ENCODE measurements at places on chromosomes 4 and X.

DNA sequence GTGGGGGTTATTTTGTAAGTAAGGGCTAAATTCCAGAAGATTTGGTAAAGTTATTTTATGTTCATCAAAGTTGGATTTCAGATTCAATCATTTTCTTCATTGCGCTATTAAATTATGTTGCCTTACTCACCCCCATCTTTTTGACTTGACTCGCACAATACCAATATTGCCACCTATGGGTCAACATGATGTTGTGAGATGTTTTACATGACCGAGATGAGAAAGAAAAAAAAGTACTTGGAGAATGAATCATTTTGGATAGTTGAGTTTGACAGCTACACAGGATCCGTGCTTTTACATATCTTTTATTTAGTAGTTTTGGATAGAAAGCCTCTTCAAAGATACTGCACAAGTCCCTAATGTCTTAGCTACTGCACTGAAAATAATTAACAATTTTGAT, 224.2 kb upstream of the EMCN start:
- no peak for DNase-seq

DNA sequence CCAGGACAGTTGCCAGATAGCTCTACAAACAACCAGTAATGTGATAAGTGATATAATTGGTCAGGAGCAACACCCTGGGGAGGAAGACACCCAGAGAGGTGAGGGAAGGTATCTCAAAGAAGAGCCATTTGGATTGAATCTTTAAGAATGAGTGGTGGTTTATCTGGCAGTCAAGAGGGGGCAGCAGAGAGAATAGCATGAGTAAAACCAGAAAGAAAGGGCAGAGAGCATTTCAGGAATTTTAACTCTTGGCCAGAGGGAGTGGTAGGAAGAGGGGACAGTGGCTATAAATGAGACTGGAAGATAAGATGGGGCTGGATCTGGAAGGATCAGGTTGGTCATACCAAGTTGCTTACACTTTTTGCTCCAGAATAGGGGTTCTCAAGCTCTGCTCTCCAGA, 5.9 kb upstream of the SEPTIN6 start:
- DNase-seq, result no peak

DNA sequence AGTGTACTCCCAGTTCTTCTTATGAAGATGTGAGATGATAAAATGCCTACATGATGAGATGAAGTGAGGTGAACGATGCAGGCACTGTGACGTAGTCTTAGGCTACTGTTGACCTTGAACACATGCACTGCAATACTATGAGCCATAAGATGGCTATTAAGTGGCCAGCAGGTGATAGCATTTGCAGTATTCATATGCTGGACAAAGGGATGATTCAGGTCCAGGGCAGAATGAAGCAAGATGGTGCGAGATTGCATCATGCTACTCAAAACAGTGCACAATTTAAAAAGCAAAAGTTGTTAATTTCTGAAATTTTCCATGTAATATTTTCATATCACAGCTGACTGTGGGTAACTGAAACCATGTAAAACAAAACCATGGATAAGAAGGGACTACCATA, 781.4 kb downstream of the PCDH18 start:
- DNase-seq, result no peak

DNA sequence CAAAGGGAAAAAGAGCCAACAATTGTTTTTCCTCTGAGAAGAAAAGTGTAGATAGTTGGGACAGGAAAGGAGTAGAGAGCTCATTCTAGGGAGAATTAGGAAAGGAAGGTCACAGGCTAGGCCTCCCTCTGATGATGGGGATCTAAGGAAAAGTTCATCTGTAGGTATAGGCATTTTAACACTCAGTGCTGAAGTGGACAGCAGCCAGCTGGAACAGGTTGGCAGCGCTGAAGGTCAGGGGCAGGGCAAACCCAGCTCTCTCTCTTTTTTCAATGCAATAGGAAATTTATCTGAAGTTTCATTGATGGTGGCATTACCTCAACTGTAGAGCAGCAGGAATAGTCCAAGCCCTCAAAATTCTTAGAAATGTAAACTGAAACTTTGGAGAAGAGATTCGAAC, 98.5 kb upstream of the ETNPPL start:
- no peak for DNase-seq

DNA sequence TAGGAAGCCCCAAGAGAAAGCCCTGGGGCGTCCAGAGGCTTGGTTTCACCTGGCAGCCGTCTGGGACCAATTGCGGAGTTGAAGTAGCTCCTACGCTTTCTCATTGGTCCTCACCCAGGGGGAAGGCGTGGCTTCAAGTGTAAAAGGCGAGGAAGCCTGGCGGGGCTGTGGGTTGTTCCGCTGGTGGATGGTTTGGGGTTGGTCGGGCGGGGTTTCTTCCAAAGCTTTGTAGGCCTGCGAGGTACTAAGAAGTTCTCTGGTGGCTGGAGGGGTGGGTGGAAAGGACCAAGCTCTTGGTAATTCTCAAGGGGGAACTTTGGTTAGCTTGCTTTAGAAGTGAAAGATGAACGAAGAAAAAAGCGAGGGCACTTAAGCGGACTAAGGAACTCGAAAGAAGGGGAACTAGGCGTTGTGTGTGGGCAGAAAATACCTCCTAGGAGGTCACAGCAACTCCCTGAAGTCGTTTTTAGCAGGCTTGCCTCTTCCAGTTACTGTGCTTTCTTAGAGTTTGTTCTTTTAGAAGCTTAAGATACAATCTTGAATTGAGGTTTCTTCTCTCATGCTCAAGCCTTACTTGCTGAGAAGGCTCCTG, 36.6 kb downstream of the CCNG2 start:
- no peak for DNase-seq

- DNase-seq, result peak; percentile 10
These were observed 330.3 kb downstream of the PDHA2 start for GRCh38 chr4:96170198-96170597.

- DNase-seq, result no peak
These were observed 577.7 kb upstream of the GALNTL6 start for GRCh38 chr4:171235521-171235920.

- DNase-seq, result no peak
These were observed 31.7 kb upstream of the PRPS1 start for GRCh38 chrX:107596651-107597050.

- no peak for DNase-seq
These were observed 12.0 kb downstream of the BCOR start for GRCh38 chrX:40085714-40086113.

- no peak for DNase-seq
These were observed 90.9 kb upstream of the SRD5A3 start for GRCh38 chr4:55255179-55255578.

DNA sequence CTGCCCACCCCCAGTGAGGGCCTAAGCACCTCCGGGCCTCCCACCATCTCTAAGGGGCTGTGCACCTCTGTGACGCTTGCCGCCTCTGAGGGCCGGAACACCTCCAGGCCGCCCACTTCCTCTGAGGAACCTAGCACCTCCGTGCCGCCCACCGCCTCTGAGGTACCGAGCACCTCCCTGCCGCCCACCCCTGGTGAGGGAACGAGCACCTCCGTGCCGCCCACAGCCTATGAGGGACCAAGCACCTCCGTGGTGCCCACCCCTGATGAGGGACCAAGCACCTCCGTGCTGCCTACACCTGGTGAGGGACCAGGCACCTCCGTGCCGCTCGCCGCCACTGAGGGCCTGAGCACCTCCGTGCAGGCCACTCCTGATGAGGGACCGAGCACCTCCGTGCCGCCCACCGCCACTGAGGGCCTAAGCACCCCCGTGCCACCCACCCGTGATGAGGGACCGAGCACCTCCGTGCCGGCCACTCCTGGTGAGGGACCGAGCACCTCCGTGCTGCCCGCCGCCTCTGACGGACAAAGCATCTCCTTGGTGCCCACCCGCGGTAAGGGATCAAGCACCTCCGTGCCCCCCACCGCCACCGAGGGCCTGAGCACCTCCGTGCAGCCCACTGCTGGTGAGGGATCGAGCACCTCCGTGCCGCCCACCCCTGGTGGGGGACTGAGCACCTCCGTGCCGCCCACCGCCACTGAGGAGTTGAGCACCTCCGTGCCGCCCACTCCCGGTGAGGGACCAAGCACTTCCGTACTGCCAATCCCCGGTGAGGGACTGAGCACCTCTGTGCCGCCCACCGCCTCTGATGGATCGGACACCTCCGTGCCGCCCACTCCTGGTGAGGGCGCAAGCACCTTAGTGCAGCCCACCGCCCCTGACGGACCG, 977 bp downstream of the MAGEE1 start:
- DNase-seq, result peak; percentile 7

DNA sequence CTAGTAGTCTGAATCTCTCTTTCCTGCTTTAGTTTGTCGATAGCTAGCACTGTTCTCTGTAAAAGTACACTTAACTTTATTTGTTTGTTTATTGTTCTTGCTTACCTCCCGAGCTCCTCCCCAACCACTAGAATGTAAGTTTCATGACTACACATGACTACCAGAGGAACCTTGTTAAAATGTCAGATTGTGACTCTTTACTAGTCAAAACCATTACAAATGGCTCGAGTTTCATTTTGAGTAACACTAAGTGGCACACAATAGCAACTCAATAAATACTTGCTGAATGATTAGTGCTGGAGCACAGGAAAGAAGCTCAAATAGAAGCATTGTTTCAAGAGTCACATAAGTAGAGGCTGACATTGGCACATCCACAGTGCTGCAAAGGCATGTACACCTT, 116.1 kb downstream of the MAPK10 start:
- DNase-seq, result no peak

DNA sequence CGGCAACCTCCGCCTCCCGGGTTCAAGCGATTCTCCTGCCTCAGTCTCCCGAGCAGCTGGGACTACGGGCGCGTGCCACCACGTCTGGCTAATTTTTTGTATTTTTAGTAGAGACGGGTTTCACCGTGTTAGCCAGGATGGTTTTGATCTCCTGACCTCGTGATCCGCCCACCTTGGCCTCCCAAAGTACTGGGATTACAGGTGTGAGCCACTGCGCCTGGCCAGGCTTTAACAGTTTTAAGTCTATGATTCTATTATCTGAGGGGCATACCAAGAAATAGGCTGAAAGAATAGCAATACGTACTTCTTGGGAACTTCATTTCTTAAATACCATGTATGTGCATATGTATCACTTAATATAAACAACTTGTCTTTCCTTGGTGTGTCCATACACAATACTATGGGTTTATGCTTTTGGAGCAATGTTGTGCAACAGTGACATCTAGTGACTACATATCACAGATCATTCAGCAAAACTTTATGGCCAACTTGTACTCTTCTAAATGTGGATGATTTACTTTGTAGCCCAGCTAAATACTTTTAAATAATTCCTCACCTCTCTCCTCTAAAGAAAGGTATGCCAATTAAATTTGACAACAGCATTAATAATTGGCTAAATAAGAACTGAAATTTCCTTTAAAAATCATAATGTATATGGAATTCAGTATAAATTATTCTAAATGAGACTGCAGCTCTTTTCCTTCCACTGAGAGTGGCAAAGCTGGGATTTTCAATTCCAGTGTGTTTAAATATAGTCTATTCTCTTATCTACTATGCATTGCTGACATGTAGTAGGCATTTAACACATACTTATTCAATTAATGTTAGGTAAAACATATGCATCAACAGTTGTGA, 10.4 kb downstream of the SLC9B1 start:
- peak; percentile 22 for DNase-seq

DNA sequence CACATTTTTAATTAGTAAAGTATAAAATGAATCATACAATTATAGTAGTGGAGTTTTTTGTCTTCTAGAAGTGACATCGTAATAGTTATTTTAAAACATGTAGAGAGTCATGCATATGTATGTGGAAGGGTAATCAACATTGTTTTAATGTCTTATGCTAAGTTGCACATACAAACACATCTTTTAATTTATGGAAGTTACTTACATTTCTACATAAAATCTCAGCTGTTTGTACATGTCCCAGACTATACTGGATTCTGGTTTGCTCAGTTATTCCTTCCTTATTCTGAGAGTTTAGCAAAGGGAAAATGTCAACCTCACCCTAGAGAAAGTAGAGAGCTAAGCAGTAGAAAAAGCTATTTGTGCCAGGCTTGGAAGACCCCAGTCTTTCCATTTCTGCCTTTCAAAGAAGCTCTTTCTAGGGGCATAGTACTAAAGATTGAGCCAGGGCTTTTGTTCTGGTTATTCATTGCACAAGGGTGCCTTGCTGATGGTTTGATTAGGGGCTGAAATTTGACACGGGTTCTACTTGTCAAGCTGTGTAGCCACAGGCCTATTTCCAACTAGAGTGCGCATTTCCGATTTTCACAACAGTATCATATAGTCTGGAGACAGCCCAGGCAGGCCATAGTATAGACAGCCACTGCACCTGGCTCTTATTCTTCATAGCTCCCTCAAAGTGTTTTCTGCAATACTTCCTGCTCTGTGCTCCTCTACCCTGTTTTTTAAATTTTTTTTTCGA, 106.3 kb downstream of the RPA4 start:
- no peak for DNase-seq

Data from WERI-Rb-1 (cell line).